CD4-positive, CD25-positive, alpha-beta regulatory T cell (primary cell): ENCODE measurements at places on chromosomes 4 and X. TPM values are rescaled to one million over a fixed set of nuclear protein-coding genes. Genes with fewer than 3 reads are reported as not detected.
A peak's percentile ranks its signal among the peaks of the same experiment; 100 is the strongest.

- peak within 1 kb of the TSS; percentile 33 for H3K4me3 ChIP-seq
- H3K4me1 ChIP-seq = no peaks in the 10 kb centered on the region
- H3K27me3 ChIP-seq = peaks cover 1% of the 10 kb centered on the region
- H3K27ac ChIP-seq = no peak within 1 kb of the TSS
- H3K36me3 ChIP-seq = no peaks in the 10 kb centered on the region
Observed at GRCh38 chr4:73620115-73620792, at the start of gene RASSF6. RASSF6 (minus strand) TSS chr4:73620436; CDS start chr4:73611795, 8,641 bp downstream.

- DNase-seq = no peak
- no peak overlapping the region for H3K27ac ChIP-seq
- H3K36me3 ChIP-seq = no peaks in the 10 kb centered on the region
- H3K4me1 ChIP-seq = no peaks in the 10 kb centered on the region
- no peaks in the 10 kb centered on the region for H3K27me3 ChIP-seq
Observed at GRCh38 chr4:161121451-161121850, 1042.3 kb downstream of the FSTL5 start.

DNA sequence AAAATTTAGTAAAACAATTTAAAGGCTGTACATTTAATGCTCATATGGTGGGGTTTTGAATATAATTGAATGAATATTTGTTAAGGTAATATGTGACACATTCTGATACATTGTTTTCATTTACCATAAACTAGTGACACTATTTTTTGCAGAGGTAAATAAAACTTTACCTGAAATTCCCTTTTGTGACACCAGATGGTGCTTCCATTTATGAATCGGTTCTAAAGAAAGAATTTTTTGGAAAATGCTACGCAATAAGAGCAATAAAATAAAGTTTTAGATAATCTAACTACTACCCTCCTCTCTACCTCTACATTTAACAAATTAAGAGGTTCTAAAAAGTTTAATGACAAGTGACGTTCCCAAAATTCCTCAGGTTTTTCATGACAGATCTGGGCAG lies 448.9 kb downstream of the MAGEB5 start:
- no peak overlapping the region for H3K4me3 ChIP-seq
- no peak for DNase-seq
- no peaks in the 10 kb centered on the region for H3K27me3 ChIP-seq
- H3K27ac ChIP-seq = no peak overlapping the region
- H3K4me1 ChIP-seq = no peaks in the 10 kb centered on the region

DMRTC1 gene
- total RNA-seq = not detected

- no peak overlapping the region for H3K27ac ChIP-seq
- no peak for DNase-seq
- no peak overlapping the region for H3K4me3 ChIP-seq
Observed at GRCh38 chr4:47650584-47651130, 165.6 kb downstream of the ATP10D start.

GRCh38 chrX:136318895-136319597 lies 18.3 kb downstream of the ADGRG4 start:
- H3K4me1 ChIP-seq = no peaks in the 10 kb centered on the region
- no peak overlapping the region for H3K27ac ChIP-seq
- no peak for DNase-seq
- H3K36me3 ChIP-seq = no peaks in the 10 kb centered on the region
- no peaks in the 10 kb centered on the region for H3K27me3 ChIP-seq

GSX2 gene
- not detected for total RNA-seq

DNA sequence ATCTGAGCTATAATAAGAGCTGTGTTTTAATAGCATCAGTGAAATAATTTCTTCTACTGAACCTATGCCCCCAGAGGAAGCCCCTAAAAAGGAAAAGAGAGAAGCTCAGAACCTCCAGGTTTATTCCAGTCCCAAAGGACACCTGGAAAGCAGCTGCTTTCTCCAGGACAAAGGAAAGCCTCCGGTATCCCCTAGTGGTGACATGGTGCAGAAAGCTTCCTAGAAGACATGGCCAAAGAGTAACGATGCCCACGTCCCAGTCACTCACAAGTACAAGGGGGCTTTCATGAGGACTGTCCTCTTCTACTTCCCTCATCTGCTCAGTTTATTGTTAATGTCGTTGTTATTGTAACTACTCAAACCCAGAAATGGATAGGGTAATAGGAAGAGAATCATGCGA lies 343.9 kb downstream of the UNC5C start:
- H3K27me3 ChIP-seq = no peaks in the 10 kb centered on the region
- no peak for DNase-seq
- H3K36me3 ChIP-seq = no peaks in the 10 kb centered on the region
- no peak overlapping the region for H3K4me3 ChIP-seq

DNA sequence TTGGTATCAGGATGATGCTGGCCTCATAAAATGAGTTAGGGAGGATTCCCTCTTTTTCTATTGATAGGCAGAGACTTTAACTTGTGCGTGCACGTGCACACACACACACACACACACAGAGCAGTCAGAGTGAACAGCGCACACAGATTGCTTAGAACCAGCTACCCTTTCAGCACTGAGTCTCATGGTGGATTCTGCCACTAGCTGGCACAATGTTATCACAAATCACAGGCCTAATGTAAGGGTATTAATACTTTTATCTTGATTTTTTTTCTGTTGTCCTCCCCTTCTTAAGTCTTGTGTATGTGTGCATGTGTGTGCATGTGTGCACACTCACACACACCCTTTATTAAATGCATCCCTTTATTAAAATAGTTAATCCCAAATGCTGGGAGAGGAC lies 53.2 kb downstream of the HADH start:
- H3K27ac ChIP-seq = no peak overlapping the region
- peaks cover 20% of the 10 kb centered on the region for H3K36me3 ChIP-seq
- peaks cover 9% of the 10 kb centered on the region for H3K4me1 ChIP-seq
- H3K4me3 ChIP-seq = no peak overlapping the region
- DNase-seq = no peak

DNA sequence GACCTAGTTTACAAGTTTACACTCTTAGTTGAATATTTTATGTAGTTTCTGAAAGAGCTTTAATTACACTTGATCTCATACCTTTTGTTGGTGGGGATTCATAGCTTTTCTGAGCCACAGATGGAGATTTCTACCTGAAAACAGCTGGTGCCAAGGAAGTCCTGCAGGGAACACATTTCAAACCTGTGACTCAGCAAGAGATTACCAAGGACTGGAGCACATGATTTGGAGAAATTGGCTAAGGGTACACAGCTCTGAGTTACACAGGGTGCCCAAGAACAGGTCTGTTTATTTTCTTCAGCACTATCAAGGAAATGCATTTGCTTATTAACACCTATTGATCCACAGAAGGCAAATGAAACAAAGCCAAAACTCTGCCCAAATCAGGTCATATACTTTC lies 691.5 kb downstream of the KCTD8 start:
- H3K4me1 ChIP-seq = no peaks in the 10 kb centered on the region
- H3K36me3 ChIP-seq = no peaks in the 10 kb centered on the region
- DNase-seq = no peak
- no peaks in the 10 kb centered on the region for H3K27me3 ChIP-seq
- no peak overlapping the region for H3K27ac ChIP-seq
